ENCODE measurements at places on chromosomes 3 and 15.

DNA sequence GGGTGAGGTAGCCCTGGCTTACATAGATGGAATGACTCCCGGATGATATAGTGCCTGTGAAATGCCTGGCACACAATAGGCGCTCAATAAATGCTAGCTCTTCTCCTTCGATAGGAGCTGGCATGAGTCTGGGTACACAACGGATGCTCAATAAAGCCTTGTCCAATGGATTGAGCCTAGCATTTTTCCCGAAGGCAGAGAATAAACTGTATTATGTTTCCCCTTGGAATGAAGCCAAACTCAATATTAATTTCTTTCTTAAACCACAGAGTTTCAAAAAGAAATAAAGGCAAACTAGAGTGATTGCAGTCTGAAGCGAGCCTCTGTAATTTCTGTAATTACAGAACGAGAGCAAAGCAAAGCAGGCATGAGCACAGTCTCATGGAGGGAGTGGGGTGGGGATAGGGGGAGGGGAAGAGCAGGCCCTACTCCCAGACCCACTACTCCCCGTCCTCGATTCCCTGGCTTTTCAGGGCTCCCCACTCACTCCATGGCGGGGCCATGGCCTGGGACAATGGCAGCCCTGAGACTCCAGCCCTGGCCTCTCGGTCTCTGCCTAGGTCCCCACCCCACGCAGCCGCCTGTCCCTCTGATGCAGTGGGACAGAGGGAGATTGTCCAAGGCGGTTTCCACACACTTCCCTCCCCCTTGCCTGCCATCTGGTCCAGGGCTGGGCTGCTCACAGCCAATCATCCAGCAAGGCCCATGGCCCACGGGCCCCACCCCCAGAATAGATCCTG lies 18.0 kb downstream of the SLC6A1 start:
- H3K4me3 ChIP-seq: no peak overlapping the region
- peaks cover 51% of the 10 kb centered on the region for H3K27me3 ChIP-seq
- H3K27ac ChIP-seq: no peak overlapping the region
- H3K36me3 ChIP-seq: no peaks in the 10 kb centered on the region
- no peak for DNase-seq
- H3K4me1 ChIP-seq: peaks cover 3% of the 10 kb centered on the region

GRCh38 chr3:45939341-45939771 lies 3.9 kb upstream of the CXCR6 start:
- no peaks in the 10 kb centered on the region for H3K27me3 ChIP-seq
- peaks cover 7% of the 10 kb centered on the region for H3K4me1 ChIP-seq
- peaks cover 16% of the 10 kb centered on the region for H3K36me3 ChIP-seq
- H3K4me3 ChIP-seq: no peak overlapping the region
- DNase-seq: no peak
- peak overlapping the region; percentile 49 for H3K27ac ChIP-seq

DNA sequence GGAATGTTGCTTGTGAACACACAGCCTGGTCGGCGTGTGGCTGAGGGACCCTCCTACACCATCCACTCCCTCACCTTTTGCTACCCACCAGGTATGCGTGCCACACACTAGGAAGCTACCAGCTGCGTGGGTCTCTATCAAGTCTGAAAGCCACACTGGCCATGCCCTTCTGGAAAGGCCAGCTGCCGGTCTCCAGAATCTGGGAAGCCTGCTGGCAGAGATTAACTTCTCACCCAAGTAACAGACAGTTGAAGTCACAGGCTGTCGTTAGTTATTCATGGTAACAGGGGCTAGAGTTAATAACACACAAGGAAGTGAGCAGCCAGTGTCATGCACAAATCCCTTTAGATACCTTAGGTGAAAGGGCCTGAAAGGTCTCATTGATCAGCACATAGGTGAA lies 48.1 kb downstream of the SUSD5 start:
- H3K4me3 ChIP-seq: no peak overlapping the region
- H3K4me1 ChIP-seq: peaks cover 24% of the 10 kb centered on the region
- H3K36me3 ChIP-seq: peaks cover 11% of the 10 kb centered on the region
- no peak for DNase-seq

DNA sequence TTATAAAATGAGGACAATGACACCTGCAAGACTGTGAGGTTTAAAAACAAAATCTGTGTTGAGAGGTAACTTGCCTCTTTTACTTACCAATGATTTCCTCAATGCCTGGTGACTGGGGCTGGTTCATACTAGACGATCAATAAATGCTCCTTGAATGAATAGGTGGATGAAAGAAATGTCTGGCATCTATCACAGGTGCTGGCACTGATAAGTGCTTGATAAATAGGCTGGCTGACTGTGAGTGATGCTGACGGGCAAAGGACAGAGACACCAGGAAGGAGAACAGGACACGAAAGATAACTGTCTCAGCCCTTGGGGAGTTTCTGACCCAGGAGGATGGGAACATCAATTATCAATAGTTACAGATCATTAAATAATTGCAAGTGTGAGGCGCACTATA lies 31.9 kb downstream of the RBP2 start:
- DNase-seq: no peak
- H3K4me1 ChIP-seq: no peaks in the 10 kb centered on the region
- peaks cover 2% of the 10 kb centered on the region for H3K36me3 ChIP-seq
- no peaks in the 10 kb centered on the region for H3K27me3 ChIP-seq
- H3K27ac ChIP-seq: no peak overlapping the region
- no peak overlapping the region for H3K4me3 ChIP-seq

- peaks cover 35% of the 10 kb centered on the region for H3K27me3 ChIP-seq
- H3K4me3 ChIP-seq: peak overlapping the region; percentile 82
- H3K4me1 ChIP-seq: peaks cover 22% of the 10 kb centered on the region
- H3K36me3 ChIP-seq: peaks cover 1% of the 10 kb centered on the region
Observed at GRCh38 chr3:58585005-58585786, 8.0 kb upstream of the FAM107A start.

DNA sequence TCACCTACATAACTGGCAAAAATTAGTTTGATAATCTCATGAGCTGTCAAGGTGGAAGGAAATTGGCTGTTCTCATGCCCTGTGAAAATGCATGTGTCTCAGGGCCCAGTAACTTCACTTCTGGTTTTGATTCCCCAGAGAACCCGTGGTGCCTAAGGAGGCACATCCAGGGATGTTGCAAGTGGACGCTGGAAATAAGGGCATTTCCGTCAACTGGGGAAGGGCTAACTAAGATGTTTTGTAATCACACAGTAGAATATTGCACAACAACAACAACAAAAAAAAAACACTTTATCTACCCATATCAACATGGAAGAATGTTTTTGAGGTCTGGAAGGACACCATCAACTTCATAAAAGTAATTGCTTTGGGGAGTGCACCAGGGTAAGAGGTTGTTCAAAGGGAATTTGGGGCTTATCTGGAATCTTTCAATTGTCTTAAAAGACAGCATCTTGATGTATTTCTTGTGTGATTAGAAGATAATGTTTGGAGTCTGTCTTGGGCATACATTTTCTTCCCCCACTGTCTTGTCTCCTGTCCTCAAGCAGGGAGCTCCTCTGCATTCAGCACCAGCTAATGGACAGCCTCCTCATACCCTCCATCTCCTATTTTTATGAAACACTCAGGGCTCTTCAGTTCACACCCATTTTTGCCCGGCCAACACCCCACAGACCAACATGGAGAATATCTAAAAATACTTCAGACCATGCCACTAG lies 37.2 kb upstream of the PRR20G start:
- no peaks in the 10 kb centered on the region for H3K36me3 ChIP-seq
- DNase-seq: no peak
- H3K4me3 ChIP-seq: no peak overlapping the region
- no peaks in the 10 kb centered on the region for H3K4me1 ChIP-seq
- no peak overlapping the region for H3K27ac ChIP-seq
- peaks cover 15% of the 10 kb centered on the region for H3K27me3 ChIP-seq

DNA sequence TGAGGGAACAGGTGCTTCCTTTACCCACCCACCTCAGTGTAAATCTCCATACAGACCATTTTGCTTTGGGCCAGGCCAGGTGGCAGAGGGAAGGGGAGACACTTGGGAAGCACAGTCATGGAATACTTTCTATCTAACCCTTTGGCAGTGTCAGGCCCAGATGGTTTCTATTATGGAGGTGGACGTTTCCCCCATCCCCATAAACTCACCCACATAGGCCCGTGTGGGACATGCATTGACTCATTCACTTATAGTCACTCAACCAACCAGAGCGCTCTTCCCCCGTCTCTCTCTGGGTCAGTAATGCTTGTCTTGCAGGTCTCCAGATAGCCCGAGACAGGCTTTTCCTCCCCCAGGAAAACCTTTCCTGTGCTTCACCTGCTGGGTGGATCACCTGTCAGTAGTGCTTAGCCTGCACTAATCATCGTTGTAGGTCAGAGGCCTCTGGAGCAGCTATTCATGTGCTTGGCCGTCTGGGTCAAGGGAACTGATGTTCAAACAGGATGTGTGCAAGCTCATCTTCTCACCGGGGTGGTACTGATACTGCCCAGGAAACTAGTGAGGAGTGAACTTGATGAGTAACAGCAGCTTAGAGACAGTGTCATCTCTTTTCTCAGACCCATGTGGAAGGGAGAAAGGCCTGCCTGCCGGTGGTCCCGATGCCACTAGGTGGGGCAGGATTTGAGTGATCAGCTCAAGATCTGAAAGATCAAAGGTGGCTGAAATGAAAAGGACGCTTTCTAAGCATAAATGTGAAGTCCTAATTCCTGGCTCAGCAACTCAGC lies 67.1 kb downstream of the CEMIP start:
- H3K36me3 ChIP-seq: peaks cover 29% of the 10 kb centered on the region
- peak overlapping the region; percentile 27 for H3K27ac ChIP-seq
- H3K4me3 ChIP-seq: no peak overlapping the region
- H3K27me3 ChIP-seq: no peaks in the 10 kb centered on the region

DNA sequence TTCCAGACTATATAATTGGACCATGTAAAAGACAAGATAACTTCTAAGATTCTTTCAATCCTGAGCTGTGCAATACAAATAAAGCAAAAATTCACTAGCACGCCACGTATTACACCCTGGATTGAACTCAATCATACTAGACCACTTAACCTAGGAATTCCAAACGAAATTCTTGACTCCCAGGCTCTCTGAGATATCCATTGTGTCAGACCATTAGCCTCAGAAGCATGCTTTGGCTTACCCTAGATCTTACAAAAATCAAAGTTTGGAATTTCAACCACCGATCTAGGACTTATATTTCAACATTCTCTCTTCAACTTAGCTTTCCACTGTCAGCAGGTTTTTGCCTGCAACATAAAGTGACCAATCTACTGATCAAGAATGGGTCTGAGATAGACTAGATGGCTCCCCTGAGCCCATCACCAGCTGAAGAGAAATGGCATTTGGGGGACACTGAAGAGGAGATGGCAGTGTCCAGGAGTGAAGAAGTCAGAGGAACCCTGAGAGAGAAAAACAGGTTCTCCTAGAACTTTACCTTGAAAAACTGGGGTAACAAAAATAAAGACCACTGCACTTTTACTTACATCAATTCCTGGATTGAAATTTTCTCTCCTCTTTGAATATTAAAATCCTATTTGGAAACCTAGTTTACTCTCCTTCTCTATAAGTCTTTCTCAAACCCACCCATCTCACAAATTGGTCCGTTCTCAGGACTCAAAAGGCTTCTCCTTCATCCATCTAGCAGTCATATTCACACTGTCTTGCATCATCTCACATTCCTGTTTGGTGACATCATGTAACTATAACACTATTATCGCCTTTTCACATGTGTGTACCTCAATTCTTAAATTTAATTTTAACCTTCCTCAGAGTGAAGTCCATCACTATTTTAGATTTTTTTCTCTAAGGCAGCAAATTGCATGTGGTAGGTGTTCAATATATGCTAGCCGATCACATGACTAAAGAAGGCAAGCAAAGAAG lies 18.5 kb downstream of the CPNE4 start:
- H3K27me3 ChIP-seq: peaks cover 8% of the 10 kb centered on the region
- DNase-seq: no peak
- no peak overlapping the region for H3K27ac ChIP-seq

DNA sequence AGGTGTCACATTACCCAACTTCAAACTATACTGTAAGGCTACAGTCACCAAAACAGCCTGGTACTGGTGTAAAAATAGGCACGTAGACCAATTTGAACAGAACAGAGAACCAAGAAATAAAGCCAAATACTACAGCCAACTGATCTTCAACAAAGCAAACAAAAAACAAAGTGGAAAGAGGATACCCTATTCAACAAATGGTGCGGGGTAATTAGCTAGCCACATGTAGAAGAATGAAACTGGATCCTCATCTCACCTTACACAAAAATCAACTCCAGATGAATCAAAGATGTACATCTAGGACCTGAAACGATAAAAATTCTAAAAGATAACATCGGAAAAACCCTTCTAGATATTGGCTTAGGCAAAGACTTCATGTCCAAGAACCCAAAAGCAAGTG lies 13.1 kb downstream of the PEAK1 start:
- H3K27ac ChIP-seq: no peak overlapping the region
- H3K36me3 ChIP-seq: peaks cover 5% of the 10 kb centered on the region
- no peak for DNase-seq
- no peak overlapping the region for H3K4me3 ChIP-seq
- H3K4me1 ChIP-seq: peaks cover 77% of the 10 kb centered on the region

- no peaks in the 10 kb centered on the region for H3K36me3 ChIP-seq
- peaks cover 11% of the 10 kb centered on the region for H3K27me3 ChIP-seq
- no peak for DNase-seq
- peaks cover 9% of the 10 kb centered on the region for H3K4me1 ChIP-seq
- H3K4me3 ChIP-seq: no peak overlapping the region
Observed at GRCh38 chr3:38544926-38545325, 48.8 kb downstream of the EXOG start.

GRCh38 chr3:126961191-126961790 lies 21.6 kb upstream of the PLXNA1 start:
- H3K4me1 ChIP-seq: peaks cover 18% of the 10 kb centered on the region
- H3K27ac ChIP-seq: no peak overlapping the region
- H3K4me3 ChIP-seq: no peak overlapping the region
- DNase-seq: peak; percentile 38
- H3K27me3 ChIP-seq: no peaks in the 10 kb centered on the region

All from chondrocyte (in vitro differentiated cells).